ENCODE measurements at places on chromosomes 7 and 10.

GRCh38 chr7:114755856-114756255 is 166.0 kb upstream of the MDFIC start:
- DNase-seq: no peak

GRCh38 chr7:6606866-6607583 is 8.4 kb upstream of the ZNF853 start:
- no peak for DNase-seq

- DNase-seq: no peak
These were observed 489.2 kb downstream of the ZNF33B start for GRCh38 chr10:42149027-42149700.

- no peak for DNase-seq
These were observed 8.0 kb upstream of the PWWP2B start for GRCh38 chr10:132388891-132389432.

- no peak for DNase-seq
These were observed 1.5 kb upstream of the FERD3L start for GRCh38 chr7:19146699-19147098.

DNA sequence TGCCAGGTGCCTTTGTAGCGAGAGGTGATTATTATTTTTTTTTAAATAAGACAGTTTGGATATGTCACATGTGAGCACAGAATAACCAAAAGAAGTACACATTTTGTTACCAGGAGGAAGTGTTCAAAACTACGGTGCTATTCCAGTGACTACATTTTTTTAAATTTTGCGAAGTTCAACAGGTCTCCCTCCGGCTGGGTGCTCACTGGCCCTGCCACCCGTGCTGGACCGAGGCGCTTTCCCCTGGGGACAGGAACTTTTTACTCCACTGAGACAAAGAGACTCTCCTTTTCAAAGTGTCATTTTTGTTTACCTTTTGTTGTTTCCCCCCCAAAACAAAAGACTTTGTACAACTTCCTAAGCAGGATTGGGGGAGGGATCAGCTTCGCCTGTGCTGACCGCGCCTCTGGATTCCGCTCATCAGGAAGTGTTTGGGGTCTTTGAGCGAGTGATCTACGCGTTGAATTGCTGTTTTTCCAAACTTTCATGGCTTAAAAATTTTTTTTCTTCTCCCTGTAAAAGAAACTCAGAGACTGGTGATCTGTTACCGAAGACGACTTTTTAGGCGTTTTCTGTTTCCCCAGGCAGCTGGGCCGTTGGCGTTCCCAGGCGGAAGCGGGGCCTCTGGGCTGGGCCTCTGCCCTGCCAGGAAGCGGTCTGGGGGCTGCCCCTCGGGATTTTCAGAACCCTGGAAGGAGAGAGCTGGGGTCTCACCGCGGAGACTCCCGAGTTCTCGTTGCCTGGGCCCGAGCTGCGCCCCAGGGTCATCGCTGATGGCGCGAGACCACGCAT is 7.2 kb downstream of the EN2 start:
- no peak for DNase-seq

- no peak for DNase-seq
These were observed 63.0 kb downstream of the TCERG1L start for GRCh38 chr10:131248376-131249165.

DNA sequence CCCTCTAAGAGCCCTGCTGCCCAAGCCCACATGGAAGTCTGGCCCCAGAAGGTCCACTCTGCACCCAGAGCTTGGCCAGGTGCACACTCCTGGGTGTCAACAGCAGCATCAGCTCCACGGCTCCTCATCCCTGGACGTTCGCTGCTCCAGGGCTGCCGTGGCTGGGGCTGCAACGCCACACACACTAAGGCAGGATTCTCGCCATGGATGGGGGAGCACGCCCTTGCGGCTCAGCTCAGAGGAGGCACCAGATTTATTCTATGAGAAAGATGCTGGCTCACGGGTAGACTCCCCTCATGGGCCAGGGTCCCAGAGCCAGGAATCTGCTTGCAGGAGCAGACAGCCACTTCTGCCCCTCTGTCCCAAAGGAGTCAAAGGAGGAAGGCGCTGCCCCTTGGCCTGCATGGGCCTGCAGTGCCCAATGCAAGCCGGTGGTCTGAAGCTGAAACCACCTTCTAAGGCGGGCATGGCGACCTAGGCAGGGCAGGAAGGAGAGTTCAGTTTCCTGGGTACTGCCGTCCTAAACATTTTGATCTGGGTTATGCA is 42.1 kb downstream of the CFAP46 start:
- DNase-seq: no peak

DNA sequence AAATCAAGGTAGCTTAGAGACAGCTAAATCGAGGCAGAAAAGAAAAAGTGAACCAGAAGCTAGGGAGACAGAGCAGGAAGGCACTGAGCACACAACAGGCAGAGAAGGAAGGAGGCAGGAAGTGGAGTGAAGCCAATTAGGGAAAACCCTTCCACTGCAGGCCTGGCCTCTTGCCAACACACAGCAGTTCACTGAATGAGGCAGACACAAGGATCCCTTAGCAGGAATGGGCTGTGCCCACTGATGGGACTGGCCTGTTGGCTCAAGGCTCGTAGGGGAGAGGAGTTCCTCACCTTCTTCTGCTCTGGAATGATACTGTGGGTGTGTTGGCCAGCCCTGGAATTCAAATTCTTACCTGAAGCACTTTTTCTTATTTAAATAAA is 220.3 kb upstream of the STK17A start:
- DNase-seq: no peak

DNA sequence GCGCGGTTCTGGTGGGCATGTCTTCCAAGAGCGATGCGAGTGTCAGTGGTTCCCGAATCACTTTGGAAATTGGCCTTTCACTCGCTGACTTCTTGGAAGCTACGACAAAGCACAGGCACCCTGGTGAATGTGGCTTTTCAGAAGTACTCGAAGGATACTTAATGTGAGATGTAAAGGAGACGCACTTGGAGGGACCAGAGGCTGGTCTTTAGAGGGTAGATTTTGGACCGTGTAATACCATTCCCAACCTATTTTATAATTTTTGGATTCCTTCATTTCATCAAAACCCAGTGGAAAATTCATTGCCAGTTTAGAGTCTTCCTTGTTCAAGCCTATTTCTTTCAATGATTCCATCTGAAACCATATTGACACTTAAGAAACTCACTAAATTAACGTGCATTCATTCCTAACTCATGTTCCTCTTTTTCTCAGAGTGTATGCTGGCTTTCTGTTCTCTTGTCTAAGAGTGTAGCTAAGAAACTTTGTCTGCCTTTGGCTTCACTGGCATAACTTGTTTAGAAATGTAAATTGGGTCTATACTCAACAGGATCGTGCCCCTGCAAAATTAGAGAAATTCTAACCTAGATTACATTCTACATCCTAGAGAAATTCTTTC is 645 bp upstream of the COPG2 start:
- no peak for DNase-seq

GRCh38 chr7:39609113-39609934 is 14.0 kb upstream of the RALA start:
- no peak for DNase-seq

- no peak for DNase-seq
These were observed 136.2 kb upstream of the KCNMA1 start for GRCh38 chr10:77773631-77774426.

DNA sequence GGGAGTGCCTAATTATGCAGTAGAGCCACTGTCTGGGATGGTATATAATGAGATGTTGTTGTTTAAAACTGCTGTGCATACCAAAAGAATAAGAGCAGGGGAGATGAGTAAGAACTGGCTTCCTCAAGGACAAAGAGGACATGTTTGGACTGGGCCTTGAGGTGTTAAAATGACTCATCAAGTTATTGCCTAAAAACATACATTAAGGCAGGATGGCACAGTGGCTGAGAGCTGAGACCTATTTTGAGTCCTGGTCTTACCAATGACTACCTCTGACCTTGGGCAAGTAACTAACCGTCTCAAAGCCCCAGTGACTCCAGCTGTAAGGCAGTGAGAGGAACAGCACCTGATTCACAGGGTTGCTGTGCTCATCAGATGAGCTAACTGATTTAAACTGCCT is 71.1 kb downstream of the CFAP58 start:
- no peak for DNase-seq
